ENCODE measurements at places on chromosomes 13 and 19.

DNA sequence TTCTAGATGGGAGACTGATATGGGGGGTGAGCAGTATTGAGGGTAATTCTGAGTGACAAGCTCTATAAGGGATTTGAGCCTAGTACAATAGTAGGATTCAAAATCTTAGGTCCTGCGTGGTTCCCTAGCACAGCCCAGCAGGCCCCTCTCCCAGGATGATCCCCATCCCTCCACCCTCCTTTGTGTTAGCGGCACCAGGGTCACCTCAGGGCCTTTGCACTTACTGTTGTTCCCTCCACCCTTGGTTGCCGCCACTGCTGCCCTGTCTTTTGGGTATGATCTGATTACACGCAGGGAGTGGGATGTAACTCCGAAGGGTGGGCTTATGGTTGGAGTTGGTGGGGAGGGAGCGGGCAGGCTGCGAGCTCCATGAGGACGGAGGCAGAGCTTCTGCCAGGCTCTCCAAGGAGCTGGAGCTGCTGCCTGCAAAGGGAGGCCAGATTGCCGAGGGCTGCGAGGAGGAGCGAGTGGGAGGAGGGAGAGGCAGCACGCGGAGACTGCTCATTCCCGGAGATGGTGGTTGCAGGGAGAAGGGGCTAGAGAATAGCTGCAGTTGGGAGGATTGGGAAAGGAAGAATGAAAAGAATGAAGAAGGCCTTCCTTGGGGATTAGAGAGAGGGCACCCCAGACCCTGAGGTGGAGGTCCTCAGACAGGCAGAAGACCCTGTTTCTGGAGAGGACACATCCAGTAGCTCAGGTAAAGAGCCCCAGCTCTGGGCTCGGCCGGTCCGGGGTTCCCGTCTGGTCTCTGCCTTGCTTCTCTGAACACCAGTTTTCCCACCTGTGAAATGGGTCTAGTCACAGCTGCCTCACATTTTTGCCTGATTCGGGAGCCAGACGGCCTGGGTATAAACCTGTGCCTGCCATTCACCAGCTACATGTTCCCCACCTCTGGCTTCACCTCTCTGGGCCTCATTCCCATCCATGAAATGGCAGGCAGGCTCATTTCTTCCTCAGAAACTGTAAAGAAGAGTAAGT lies 5.2 kb downstream of the NACC1 start:
- no peak for DNase-seq

DNA sequence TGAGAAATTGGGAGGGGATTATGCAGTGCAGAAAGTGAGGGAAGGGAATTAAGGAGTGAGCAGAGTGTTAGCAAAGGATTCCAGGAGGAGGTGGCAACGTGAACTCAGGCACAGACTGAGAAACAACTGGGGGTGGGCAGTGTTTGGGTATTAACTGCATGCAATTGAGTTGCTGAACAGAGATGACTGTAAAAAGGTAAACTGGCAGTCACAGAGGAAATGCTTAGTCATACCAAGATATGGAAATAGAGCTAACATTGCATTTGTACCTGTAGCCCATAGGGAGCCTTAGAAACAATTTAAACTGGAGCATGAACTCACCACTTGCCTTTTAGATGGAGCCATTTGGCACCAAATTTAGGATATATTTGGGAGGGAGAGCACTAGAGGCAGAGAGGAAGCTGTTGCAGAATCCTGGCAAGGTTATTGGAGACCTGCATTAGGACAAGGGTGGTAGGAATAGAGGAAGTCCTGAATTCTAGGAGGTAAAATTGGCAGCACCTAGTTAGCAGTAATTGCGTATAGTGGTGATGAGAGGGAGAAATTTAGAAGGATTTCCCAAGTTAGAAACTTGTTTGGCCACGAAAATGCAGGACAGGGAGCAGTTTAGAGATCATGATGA lies 100.6 kb upstream of the FRY start:
- no peak for DNase-seq

DNA sequence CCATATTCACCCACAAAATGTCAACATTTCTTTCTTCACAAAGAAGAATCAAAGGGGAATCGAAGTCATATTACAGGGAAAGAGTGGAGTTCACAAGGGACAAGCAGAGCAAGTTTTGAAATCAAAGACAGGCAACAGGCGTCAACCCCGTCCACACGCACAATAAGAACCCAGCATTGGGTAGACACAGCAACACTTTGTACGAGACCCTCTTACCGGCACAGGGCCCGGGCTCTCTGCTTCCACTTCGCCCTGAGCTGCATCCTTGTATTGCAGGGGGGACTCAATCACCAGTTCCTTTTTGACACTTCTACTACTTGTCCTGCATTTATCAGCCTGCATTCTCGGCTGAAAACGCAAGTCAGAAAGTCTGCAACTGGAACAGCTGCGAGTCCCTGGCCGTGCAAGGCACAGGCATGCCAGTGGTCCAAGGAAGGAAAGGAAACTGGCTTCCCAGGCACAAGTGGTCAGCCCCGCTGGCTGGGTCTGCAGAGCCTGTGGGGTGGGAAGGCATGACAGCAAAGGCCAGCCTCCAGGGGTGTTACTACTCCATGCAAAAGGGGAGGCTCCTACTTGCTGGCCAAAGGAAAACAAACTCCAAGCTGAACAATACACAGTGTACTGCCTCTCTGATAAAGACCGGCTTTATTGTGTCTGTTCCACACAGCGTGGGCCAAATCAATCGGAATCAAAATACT lies at the start of gene DOCK9:
Gene DOCK9, minus strand, starts transcription at position 497 of the 698 bp plus-strand sequence. Its CDS starts 155 bp downstream, at position 342.
- no peak for DNase-seq

- no peak for DNase-seq
These were observed 37.4 kb downstream of the GNG7 start for GRCh38 chr19:2665103-2665502.

DNA sequence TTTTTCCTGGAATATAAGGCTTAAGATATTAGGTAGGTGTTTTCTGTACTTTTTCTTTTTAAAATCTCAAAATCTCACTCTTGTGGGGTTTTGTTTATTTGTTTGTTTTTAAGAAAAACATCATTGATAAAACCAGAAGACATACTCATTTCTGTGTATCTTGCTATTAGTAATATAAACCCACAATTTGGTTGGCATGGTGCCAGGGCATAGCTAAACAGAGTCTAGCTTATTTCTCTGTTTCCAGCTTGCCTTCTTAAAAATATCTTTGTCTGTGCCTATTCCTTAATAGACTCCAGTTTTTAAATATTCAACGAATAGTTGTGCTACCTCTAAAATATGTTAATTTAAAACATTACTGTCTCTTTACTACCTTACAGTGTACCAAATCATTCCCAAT lies 1121.9 kb upstream of the PCDH20 start:
- no peak for DNase-seq

- DNase-seq: no peak
These were observed 390.8 kb downstream of the FOXO1 start for GRCh38 chr13:40275636-40276035.

DNA sequence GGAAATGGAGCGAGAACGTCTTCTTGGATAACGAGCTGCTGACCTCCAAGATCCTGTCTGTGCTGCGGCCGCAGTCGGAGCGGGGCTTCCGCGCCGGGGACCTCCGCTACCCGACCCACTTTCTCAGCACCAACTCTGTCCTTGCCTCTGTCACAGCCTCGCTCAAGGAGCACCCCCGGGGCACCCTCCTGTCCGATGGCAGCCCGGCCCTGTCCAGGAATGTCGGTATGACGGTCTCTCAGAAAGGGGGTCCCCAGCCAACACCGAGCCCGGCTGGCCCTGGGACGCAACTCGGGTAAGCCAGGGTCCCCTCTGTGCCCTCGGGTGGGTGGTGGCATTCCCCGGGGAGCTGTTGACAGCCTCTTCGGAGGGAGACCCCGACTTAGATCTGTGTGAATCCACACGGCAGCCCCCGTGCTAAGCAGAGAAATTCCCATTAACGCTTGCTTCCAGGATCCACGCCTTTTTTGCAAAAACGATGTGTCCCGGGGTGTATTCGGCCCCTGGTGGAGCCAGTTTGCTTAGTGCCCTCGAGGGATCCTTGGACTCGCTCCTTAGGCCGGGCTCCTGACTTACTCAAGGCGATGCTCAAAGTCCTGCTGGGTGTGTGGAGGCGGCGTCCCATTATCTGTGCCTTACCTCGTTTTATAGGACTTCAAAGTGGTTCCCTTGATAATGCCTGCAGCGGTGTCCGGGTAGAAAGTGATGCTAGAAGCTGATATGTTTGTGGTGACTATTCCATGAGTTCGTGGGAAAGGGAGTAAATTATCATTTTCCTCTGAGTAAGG lies 48.5 kb downstream of the PEX11G start:
- no peak for DNase-seq

DNA sequence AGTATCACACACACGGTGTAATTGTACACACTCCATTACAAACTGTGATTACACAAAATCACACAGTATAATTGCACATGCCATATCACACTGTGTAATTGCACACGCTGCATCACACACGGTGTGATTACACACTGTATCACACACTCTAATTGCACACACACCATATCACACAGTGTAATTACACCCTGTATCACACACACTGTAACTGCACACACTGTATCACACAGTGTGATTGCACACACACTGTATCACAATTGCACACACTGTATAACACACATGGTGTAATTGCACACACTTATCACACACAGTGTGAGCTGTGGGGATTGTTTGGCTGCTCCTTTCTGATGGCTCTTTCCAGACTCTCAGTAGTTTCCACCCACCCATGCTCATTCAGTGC lies 162.6 kb upstream of the SGCG start:
- DNase-seq: no peak

DNA sequence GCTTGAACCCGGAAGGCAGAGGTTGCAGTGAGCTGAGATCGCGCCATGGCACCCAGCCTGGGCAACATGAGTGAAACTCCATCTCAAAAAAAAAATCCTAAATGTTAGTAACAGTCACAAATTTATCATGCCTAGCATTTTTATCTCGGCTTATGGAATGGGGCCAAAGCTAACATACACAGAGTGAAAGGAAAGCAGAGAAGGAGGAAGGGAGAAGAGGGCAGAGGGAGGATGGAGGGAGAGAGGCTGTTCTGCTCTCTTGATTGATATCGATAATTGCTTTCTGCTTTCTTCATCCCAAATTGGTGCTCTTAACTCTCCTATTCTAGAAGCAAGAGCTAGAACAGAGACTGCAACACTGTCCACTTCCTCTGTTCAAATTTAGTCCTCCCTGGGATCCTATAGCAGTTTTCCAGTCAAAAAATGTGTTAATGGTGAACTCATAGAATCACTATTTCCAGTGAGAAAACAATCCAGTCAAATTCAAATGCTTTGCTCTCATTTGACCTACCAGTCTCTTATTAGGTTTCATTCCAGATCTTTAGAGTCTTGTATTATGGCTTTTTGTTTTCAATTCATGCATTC lies 15.8 kb upstream of the TUBGCP3 start:
- DNase-seq: no peak

GRCh38 chr13:55815458-55816033 lies 1325.2 kb upstream of the PRR20A start:
- DNase-seq: peak; percentile 1

DNA sequence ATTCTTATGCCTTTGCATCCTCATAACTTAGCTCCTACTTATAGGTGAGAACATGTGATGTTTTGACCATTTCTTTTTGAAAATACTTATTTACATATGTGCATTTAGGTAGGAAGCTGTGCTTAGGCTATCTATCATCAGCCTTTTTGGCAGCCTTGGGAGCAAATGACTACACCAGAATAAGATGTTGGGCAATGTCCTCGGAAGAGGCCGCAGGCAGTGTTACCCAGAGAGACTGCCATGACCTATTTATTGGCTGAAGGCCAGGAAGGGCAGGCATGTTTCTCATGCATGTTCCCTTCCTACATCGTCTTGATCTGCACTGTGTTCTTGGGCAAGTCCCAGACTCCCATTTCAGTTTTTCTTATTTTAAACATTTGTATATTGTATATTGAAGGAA lies 122.3 kb downstream of the B3GLCT start:
- peak; percentile 43 for DNase-seq

- no peak for DNase-seq
These were observed 21.1 kb downstream of the SOHLH2 start for GRCh38 chr13:36193151-36193855.

- no peak for DNase-seq
These were observed 218.0 kb downstream of the RBM26 start for GRCh38 chr13:79187917-79188690.

DNA sequence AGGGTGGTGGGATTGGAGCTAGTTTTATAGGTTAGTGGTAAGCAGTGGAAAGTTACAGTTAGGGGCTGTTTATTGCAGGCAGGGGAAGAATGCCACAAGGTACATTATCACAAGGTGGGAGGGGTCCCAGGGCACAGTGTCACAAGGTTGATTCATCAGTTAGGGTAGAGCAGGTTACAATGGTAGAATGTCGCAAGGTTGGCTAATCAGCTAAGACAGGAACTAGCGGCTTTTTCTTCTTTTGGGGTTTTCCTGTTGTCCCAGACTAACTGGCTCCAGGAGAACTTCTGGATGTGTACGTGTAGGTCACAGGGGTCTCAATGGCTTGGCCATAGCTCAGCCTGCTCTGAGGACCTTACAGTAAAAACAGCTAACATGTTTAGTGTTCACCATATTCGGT lies 1221.1 kb downstream of the SLITRK1 start:
- no peak for DNase-seq

DNA sequence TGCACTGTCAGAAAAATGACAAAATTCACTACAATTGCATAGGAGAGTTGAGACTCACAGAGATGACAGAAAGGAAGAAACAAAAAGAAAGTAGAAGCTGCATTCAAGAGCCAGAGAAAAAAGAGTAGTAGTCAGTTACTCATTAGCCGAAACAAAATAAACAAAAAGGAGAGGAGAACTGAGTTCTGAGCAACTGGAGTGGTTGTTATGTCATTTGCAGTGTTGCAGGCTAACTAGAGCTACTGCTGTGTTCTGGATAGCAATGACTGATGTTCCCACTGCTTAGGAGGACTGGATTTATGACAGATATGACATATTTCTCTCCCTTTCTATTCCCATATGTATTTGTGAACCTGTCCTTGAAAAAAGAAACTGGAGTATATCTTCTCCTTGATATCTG lies 482.6 kb downstream of the RFC3 start:
- no peak for DNase-seq

DNA sequence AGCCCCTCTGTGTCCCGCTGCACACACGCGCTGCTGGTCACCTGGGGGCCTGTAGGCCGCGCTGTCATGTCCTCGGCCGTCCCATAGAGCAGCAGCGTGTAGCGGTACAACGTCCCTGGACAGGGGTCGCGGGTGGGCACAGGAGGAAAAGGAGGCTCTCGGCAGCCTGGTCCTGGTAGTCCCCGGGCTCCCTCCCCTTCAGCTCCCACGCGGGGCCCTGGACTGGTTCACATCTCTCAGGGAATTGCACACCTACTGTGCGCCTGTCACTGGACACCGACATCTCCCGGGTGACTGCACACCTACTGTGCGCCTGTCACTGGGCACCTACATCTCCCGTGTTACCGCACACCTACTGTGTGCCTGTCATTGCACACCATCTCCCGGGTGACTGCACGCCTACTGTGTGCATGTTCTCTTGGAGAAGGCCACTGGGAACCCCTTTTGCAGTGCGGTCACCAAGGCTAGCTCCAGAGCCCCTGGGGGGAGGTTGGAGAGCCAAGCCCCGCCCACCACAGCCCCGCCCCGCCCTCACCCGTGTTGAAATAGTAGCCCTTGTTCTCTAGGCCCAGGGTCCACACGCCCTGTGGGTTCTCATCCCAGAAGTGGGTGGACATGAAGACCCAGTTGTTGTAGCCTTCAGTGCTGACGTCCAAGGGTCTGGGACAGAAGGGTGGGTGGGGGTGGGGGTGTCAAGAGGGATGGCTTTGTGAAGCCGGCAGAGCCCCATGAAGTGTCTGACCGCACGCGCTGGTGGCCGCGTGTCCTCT lies 3.5 kb upstream of the C19orf25 start:
- DNase-seq: no peak

Data from T47D (cell line).